HEK293T (cell line): ENCODE measurements at places on chromosomes 1 and 21.

- no peak for DNase-seq
These were observed 251.7 kb downstream of the BRINP3 start for GRCh38 chr1:190226006-190226405.

DNA sequence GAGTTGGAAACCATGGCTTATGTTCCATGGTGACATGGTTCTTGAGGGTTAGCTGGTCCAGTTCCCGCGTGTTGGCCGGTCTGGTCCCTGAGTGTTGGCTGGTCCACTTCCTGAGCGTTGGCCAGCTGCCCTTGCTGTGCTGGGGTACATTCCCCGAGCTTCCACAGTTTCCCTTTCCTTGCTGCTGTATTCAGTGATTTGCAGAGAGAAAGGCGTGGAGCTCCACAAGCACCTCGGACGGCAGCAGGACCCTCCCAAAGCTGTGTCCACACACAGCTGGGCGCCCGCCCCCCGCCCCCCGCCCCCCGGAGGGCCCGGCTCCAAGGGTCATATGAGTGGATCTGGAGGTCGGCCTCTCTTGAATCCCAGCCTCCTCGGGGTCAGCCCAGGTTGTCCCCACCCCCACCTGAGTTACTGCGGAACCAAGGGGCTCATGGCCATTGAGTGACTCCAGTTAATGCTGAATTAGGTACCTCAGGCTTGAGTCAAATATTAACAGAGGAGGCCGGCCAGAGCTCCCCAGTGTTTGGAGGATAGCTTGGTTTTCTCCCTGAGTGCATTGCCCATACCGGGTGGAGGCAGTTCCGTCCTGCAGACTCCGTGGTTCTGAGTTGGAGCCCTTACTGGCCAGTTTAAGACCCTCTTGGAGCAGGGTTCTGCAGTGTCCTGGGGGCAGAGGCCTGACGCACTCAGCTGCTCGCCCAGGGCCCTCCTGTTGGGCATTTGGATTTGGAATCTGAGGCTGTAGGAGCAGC is 18.4 kb downstream of the COL18A1 start:
- DNase-seq = no peak

GRCh38 chr1:18657506-18658201 is 27.0 kb downstream of the PAX7 start:
- no peak for DNase-seq

DNA sequence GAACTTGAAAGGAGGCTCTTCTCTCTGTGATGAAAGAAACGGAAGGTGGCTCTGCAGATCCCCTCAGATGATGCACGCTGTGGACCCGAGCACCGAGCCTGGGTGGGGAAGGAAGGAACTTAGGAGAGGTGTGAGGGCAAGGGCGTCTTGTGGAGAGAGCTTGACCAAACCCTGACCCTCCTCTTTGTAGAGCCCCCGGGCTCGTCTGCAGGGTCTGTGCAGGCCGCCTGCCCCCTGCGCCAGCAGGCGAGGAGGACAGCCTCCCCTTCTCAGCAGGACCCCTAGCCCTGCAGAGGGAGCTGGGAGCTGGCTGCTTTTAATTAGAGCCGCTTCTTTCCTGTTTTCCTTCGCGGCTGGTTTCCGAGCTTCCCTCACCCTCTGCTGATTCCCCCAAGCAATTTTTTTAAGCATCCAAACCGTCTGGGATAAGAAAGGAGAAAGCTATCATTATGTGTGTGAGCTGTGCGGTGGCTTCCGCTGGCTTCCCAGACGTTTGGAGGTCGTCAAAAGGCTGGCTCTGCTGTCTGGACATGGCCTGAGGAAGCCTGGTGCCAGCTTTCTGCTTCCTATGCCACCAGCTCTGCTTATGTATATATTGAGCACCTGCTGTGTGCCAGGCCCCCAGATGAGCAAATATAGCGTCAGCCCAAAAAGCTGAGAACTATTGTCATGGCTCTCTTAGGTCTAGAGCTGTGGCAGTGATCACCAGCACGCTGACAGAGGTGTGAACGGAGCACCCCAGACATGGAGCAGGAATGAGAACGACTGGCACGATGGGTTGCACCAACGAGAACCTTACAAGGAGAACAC is 160.2 kb upstream of the IRF2BP2 start:
- no peak for DNase-seq

DNA sequence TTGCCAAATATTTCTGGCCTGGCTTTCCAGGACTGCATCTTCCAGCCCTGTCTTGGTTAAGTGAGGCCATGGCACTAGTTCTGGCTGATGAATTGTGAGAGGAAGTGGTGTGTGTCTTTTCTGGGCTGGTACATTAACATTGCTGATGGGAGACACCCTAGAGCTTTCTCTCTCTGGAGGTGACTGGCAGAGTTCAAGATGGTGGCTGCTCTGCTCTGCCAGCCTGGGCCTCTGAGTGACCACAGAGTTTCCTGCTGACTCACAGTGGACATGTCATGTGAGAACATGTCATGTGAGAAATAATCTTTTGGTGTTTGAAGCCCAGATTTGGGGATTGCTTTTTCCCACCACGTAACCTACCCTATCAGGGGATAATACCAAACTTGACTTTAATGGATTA is 218.0 kb upstream of the KIAA0040 start:
- no peak for DNase-seq

GRCh38 chr1:52973841-52974240 is 46.8 kb downstream of the SCP2 start:
- DNase-seq = no peak

DNA sequence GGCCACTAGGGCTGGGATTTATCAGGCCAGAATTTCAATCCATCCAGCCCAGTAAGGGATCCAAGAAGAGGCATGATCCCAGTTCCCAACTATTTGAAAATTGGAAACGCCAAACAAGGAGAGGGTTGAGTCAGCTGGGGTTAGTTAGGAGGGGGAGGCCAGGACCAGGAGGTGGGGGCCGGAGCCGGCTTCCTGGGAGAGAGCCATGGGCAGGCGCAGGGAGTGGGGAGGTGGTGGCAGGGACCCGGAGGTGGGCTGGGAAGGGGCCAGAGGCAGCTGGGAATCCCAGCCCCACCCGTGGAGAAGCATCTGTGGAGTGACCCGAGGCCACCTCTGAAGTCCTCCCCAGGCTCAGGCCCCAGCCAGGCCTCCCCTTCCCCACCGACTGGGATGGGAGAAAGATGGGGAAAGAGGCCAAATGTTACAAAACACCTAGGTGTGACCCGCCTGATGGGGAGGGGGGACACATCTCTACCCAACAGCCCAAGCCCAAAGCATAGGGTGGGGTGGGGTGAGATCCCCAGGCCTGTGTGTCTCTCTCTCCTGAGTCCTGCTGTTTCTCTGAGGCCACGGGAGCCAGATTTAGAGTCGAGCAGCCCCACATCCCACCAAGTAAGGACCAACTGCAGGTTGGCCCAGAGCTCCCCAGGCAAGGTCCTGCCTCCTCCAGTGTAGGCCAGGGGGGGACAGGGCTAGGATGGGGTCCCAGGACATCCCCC is 10.1 kb downstream of the HSPG2 start:
- no peak for DNase-seq

DNA sequence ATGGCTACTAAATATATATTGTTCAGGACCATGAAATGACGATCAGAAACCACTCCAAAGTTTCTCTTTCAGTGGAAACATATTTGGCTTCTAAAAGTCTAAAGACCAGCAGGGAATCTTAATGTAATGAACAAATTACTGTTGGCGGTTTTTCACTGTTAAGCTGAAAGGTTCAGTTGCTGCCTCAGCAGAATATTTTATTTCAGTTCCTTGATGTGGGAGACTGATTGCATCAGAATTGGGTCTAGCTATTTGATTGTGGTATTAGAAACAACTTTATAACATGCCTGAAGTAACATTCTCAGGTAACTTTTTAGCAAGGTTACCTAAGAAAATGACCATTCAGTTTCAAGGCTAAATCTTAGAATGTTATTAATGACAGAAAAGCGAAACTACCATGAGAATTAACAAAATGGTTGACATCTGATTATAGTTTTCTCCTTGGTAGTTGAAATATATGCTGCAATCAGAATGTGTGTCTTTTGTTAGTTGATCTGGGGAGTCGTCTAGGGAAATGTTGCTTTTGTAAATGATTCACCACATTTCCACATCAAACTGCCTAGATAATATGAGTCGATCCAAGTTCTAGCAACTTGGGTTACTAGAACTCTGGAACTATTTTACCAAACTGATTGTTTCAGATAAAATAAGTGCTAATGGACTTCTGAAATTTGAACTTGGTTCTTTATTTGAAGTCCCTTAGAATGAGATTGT is 200.4 kb downstream of the HMCN1 start:
- no peak for DNase-seq

GRCh38 chr1:42788021-42788420 is 3.2 kb downstream of the TMEM269 start:
- no peak for DNase-seq

DNA sequence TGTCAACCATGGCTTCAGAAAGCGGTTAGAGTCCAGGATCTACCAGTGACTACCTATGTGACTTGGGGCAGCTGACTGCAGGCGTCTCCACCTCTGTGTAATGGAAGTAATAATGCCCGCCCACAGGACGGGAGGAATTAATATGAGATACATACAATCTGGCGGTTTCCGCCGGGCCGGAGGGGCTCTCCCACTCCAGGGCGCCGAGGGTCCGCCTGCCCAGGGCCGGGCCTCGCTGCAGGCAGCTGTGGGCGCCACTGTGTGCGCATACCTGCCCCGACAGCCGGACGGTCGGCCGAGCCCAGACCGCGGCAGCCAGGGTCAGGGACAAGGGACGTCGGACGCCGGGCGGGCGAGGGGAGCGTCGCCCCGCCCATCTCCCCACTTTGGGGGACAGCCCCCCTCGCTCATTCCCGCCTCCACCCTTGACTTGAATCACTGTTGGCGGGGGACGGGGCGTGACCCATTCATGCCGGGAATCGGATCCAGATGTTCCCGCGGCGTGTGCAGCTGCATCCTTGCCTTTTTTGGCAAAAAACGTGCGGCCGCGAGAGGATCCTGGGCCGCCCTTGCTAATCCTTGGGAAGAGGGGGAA is 6.0 kb upstream of the SF3A3 start:
- DNase-seq = no peak

GRCh38 chr1:39727221-39727931 is 11.3 kb upstream of the PPIE start:
- DNase-seq = no peak

DNA sequence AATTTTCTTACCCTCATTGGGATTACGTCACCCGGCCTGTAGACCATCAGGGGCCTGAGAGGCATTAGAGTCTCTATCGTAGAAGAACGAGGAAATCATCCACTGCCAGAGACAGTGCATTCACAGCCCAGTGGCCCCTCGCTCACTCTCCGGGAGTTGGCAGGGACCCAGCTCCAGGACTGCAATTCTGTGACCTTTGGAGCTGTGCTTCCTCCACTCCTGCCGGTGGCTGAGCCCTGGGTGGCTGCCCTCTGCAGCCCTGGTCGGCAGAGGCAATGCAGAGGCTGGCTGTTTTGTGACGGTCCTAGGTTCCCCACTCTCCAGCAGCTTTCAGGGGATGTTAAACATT is 12.7 kb downstream of the SLC37A1 start:
- no peak for DNase-seq

DNA sequence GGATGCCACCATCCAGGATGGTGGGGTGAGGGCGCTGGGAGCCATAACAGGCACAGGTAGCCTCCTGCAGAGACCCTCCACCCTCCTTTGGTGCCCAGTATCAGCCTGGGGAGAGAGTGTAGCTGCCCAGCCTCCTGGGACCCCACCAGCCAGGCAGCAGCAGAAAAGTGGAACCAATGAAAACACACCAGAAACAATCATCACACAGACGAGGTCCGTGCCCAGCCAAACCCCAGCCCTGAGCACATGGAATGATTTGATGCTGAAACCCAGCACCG is 285.1 kb downstream of the PTPRU start:
- DNase-seq = no peak

DNA sequence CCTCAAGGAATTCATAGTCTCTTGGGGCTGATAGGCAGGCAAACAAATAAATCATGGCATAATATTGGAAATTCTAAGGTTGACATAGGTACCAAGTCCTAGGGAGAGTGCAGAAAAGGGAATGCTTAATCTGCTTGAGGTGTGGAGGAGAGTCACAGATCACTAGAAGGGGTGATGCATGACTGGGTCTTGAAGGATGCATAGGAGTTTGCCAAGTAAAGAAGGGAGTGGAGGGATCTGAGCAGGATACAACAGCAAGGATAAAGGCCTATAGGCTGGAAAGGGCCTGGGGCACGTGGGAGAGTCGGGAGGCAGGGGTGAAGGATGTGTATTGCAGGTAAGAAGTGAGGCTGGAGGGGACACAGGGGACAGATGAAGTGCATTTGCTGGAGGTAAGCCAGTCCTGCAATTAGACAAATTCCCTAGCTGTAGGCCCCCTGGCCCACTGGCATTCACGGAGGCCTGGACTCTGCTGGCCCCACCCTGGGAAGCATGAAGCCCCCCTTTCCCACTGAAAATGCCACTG is 15.9 kb downstream of the IGSF21 start:
- no peak for DNase-seq

DNA sequence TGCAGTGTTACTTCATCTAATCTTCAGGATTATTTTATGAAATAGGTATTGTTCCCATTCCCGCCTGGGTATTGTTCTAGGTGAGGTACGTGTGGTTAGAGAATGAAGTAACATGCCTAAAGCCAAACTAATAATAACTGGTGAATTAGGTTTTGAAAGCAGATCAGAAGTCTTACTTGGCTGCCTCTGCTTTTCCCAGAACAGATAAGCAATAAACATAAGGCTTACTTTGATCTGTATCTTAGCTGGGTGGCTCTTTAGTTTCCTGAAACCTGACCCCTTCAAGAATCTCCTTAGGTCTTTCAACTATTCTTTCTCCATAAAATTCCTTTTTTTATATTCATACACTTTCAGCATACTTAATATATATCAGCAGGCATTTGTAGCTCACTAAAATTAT is 65.3 kb downstream of the VAV3 start:
- DNase-seq = no peak
